AML-193 (cell line): ENCODE measurements at places on chromosomes 7 and 10.

DNA sequence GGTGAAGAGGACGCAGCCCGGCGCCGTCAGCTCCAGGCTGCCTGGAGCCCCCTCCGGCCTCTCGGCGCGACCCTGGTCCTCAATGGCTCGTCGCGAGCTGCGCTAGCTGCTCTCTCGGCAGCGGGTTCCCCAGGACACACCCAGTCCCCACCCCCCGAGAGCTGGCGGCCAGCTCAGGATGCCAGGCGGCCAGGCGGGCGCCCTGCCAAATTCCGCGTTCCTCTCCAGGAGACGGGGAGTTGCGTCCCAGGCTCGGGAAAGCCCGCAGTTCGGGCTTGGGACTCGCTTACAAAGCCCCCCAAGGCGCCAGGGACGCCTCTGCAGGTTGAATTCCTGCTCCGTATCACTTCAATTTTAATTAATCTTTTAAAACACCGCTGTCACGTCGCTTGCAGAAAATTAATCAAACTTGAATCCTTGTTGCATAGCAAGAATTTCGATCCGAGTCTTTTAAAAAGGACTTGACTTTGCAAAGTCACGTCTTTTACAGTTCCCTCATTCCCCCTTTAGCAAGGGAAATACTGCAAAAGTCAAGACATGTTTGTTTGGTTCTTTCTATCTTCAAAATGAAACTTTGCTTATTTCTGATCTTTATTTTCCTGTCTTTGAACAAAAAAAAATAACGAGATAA lies 28.2 kb downstream of the SKIDA1 start:
- no peak for DNase-seq

GRCh38 chr10:54434782-54435181 lies 366.2 kb downstream of the PCDH15 start:
- DNase-seq, result no peak

DNA sequence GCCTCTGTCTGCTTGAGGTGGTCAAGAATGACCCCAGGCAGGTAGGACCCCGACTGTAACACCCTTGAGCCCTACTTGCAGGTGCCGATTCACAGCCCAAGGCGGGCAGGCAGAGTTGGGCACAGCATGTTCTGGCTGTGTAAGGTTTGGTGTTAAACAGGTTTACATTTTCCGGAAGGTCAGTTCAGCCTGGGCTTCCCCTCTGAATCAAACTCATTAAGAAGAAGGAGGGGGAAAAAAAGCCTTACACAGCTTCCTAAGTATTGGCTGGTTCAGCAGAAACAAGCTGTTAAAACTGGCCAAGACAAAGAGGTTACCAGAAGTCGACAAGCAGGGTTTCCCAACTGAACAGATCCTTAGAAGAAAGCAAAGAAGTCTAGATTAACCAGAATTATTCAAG lies 132.7 kb downstream of the PRPF18 start:
- DNase-seq, result no peak

GRCh38 chr7:7946486-7946885 lies 22.1 kb upstream of the GLCCI1 start:
- DNase-seq, result no peak

DNA sequence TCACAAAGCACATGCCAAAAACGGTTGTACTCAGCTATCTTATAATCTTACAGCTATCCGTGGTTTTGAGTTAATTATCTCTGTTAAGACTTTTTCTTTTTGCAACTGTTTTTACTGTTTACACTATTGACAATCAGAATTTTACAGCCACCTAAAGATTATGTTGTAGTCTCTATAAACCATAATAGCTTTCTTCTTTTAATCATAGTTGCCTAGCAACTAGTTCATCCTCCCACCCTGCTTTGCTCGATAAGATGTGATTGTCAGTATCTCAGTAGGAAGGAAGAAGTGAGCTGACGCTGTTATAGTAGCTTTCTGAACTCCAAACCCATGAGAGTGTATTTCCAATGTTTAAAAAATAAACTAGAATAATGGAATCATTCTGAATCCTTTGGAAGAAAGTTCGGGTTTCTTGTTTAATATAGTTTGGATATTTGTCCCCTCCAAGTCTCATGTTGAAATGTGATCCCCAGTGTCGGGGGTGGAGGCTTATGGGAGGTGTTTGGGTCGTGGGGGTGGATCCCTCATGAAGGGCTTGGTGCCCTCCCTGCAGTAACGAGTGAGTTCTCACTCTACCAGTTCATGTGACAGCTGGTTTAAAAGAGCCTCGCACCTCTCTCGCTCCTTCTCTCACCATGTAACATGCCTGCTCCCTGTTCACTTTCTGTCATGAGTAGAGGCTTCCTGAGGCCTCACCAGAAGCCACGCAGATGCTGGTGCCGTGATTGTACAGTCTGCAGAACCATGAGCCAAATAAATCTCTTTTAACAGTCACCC lies 68.1 kb downstream of the SVOPL start:
- no peak for DNase-seq

DNA sequence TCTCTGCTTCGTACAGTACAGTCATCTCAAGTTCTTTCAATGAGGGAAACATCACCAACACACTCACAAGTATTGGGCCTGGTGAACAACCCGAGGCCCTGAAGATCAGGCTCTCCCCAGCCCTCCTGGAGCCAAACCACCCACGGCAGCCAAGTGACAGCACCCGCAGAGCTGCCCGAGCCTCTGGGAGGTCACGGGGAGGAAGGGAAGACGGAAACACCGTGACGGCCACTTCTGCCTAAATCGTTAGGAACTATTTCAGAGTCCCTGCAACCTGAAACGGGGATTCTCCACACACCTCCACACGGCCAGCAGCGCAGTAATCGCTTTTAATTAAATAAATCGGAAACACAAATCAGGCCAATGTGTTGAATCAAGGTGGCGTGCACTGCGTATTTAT lies 222.6 kb downstream of the MAD1L1 start:
- no peak for DNase-seq

- DNase-seq, result no peak
Observed at GRCh38 chr10:127196282-127197153, at the start of gene INSYN2A. Gene INSYN2A (minus strand): TSS chr10:127196591. CDS start chr10:127176395, 20,196 bp downstream.

DNA sequence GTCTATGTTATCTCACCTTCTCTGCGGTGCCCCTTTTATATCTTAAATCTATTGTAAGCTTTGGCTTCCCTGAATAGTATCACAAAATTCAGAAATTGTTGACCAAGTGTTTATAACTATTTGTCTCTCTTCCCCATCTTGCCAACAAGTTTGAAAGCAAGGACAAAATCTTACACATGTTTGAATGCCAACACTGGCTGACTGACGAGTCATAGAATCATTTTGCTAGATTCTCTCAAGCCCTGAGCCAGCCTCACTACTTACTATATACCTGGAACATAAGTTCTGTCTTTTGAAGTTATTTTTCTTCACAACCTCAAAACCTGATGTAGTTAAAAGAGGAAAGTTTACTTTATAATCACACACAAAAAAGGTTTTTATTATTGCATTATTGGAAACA lies 700.7 kb downstream of the PHTF2 start:
- DNase-seq, result no peak

DNA sequence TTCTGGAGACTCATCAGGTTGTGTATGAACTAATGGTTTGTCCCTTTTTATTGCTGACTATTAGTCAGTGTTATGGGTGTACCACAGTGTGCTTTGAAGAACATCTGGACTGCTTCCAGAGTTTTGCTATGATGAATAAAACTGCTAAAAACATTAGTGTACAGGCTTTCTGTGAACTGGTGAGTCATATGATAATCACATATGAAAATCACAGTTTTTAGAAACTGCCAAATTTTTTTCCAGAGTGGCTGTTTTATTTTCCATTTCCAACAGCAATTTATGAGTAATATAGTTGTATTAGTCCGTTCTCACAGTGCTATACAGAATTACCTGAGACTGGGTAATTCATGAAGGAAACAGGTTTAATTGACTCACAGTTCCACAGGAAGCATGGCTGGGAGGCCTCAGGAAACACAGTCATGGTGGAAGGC lies 281.2 kb upstream of the VSTM2A start:
- no peak for DNase-seq

GRCh38 chr7:112081778-112082177 lies 124.4 kb downstream of the DOCK4 start:
- peak; percentile 38 for DNase-seq

DNA sequence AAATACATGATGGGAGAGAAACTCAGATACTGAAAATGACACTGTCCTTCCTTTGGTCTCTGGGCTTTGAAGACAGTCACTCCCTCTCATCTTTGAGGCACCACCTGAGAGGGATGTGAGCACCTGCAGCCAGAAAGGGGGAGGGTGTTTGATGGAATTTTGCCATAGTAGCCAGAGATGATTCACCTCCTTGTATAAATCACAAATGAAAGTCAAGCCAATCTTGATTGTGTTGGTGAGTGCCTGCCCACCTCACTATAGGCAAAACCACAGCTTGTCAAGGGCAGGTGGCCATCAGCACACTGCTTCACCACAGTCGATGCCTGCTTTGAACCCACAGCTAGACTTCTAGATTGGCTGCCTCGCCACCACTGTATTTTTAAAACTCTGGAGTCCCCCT lies 48.2 kb downstream of the PON1 start:
- no peak for DNase-seq

- no peak for DNase-seq
Observed at GRCh38 chr7:24409431-24410024, 125.5 kb downstream of the NPY start.

GRCh38 chr7:6709808-6710207 lies 3.1 kb upstream of the ZNF12 start:
- no peak for DNase-seq

DNA sequence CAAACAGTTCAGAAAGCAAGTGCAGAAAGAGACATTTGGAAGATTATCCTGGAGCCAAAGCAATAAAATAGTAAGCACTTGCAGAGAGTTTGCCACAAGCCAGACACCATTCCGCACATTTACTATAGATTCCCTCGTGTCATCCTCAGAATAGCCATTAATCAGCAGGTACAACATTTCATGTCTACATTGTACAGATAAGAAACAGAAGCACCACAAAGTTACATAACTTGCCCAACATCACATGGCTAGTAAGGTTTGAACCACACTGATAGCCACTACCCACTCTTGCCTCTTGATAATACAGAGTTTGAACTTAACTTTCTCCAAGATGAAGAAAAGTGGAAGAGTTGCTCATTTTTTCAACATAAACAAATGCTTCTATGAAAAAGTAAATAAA lies 40.6 kb upstream of the GHITM start:
- DNase-seq, result no peak

- DNase-seq, result no peak
Observed at GRCh38 chr10:3612183-3613001, 172.6 kb downstream of the KLF6 start.

- no peak for DNase-seq
Observed at GRCh38 chr7:40915071-40915470, 780.3 kb downstream of the SUGCT start.

GRCh38 chr7:129840757-129841156 lies 112.0 kb downstream of the UBE2H start:
- no peak for DNase-seq

GRCh38 chr10:121974019-121974534 lies 940 bp downstream of the NSMCE4A start:
- no peak for DNase-seq

DNA sequence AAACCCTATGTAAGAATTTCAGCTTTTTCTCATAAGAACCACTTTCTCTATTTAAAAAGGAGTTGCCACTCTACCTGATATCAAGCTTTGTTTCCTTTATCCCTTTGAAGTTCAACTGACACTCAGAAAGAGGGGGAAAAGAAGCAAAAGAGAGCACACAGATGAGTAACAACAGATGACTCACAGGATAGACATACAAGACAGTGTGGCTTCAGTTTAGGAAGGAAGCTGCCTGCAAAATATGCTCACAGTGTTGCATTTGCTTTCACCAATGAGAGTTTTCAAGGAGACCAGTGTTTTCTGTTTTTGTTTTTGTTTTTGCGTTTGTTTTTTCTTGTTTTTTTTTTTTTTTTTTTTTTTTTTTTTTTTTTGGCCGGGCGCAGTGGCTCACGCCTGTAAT lies 1181.6 kb downstream of the DNAJB9 start:
- no peak for DNase-seq

DNA sequence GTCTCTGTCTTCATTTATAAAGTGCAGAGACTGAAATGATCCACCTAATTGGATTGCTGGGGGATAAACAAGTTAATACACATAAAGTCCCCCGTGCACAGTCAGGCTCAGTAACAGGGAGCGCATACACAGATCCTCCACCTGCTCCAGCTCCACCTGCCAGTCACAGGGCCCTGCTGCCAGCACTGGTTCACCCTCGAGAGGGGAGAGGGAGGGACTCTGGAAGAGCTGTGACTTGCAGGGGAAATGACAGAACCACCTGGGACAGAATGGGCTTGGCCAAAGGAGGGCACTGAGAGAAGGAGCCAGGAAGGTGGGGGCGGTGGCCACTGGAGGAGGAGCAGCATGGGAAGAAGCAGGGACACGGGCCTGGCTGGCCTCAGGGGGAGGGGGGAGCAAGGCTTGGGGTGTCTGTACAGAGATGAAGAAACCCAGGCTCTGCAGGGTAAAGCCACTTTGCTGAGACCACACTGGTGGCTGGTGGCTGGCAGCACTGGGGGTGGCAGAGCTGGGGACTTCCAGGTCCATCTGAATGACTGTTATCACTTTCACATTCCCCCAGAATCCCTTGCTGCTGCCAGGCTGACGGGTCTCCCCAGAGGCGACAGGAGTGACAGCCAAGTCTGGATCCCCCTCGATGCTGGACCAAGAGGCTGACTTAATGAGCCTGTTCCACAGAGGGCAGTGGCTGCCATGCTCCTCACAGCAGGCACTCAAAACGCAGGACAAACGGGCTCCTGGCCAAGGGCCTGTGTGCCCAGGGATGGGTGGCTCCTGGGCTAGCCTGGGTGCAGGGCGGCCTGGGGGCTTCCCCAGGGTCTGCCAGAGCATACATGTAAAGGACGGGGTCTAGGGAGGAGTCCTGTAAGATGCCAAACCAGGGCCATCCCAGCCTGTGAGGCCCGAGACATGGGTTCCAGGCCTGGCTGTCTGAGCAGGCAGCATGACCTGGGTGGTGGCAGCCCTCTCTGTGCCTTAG lies 151.1 kb downstream of the SH3PXD2A start:
- no peak for DNase-seq

- no peak for DNase-seq
Observed at GRCh38 chr10:110163192-110163773, 44.1 kb upstream of the MXI1 start.

- no peak for DNase-seq
Observed at GRCh38 chr10:72728462-72728861, 36.5 kb downstream of the MCU start.

GRCh38 chr7:157136372-157136771 lies 2.4 kb upstream of the UBE3C start:
- peak; percentile 57 for DNase-seq

GRCh38 chr10:33352175-33352574 lies 17.7 kb upstream of the NRP1 start:
- no peak for DNase-seq

GRCh38 chr10:33494694-33495265 lies 160.3 kb upstream of the NRP1 start:
- DNase-seq, result no peak

- no peak for DNase-seq
Observed at GRCh38 chr10:80394358-80394916, 13.9 kb upstream of the PRXL2A start.

DNA sequence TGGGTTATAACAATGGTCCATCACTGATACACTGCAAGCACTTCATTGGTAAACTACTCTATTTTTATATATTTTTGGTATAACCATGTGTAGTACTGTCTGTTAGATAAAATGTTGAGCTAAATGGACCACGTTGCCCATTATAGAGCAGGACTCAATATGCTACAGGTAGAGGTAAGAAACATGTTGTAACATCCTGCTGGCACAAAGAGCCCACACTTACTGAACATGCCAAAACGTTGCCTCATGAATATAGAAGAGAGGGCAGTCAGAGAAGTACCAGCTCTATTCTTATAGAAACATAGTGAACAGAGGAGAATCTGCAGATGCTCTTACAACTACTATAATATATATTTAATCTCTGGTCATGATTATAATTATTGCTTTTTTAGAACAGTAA lies 18.4 kb upstream of the MET start:
- DNase-seq, result no peak

GRCh38 chr10:122710576-122710975 lies 10.9 kb upstream of the C10orf120 start:
- DNase-seq, result no peak
